ENCODE measurements at places on chromosomes 13 and 19.

GRCh38 chr19:48569814-48570213, 17.8 kb downstream of the SULT2B1 start:
- DNase-seq, result no peak

DNA sequence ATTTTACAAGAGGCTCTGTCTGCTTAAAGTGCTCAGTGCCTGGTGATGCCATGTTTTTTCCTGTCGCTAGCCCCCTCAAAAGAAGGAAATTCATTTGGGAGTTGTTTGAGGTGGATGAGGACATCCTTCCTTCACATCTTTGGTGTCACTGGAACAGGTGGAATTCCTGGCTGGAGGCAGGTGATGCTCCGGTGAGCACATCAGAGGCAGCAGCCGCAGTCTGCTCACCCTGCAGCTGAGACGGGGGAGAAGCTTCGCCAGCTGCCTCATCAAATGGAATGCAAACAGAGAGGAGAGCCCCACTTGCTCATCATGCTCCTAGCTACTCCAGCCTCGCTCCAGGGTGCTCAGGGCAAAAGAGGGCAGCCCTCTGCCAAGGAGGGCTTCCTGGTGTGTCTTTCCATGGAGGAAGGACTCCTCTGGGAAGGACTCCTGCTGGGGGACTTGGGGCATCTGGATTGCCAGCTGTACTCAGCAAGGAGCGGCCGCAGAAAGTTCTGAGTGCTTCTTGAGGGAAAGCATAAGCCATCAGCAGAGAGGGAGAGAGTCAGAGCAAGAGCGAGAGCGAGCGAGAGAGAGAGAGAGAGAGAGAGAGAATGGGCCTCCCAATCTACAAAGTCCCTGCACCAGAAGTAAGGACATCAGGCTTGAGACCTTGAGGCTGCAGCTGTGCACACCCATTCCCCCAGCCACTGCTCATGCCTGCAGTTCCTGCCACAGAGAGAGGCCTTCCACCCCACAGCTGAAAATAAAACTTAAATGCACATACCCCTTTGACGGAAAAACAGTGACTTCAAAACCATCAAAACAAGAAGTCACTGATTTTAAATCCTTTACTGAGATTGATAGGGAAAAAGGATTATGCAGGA, 74.3 kb upstream of the UBL3 start:
- no peak for DNase-seq

DNA sequence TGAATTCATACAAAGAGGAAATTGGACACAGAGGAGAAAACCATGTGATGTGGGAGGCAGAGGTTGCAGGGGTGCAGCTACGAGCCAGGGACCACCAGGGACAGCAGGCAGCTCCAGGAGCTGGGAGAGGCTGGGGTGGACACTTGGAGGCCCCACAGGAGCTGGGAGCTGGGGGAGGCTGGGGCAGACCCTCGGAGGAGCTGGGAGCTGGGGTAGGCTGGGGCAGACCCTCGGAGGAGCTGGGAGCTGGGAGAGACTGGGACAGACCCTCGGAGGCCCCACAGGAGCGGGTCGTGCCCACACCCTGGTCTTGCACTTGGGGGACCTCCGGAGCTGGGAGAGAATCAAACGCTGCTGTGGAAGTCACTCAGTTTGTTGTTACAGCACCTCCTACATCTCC, 141.7 kb downstream of the SOX1 start:
- no peak for DNase-seq

GRCh38 chr19:42115219-42115618, 17.0 kb downstream of the POU2F2 start:
- no peak for DNase-seq

DNA sequence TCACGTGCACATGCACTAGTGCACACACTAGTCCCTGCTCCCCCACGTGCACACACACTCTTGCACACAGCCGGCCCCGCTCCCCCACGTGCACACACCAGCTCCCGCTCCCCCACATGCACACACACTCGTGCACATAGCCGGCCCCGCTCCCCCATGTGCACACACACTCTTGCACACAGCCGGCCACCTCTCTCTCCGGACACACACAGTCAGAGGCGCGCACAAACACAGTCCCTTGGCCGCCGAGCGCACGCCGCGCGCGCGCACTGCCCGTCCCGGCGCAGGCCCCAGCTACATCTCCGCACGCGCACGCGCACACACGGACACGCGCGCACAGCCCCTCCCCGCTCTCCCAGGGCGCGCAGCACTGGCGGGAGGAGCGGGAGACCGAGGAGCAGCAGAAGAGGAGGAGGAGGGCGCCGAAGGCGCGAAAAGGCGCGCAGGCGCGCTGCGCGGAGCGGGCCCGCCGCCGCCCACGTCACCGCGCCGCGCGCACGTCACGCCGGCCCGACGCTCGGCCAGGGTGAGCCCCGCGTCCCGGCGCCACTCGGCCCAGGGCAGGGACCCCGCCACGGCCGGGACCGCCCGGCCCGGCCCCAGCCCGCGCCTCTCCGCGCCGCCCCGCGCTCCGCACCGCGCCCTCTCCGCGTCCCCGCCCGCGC, at the start of gene TFDP1:
TFDP1 (plus strand) TSS at position 549 of the 665 bp plus-strand sequence. CDS start 1,085 bp downstream, outside the sequence.
- peak; percentile 65 for DNase-seq

- no peak for DNase-seq
Measured at GRCh38 chr13:75181906-75182305, 300.1 kb downstream of the TBC1D4 start.

DNA sequence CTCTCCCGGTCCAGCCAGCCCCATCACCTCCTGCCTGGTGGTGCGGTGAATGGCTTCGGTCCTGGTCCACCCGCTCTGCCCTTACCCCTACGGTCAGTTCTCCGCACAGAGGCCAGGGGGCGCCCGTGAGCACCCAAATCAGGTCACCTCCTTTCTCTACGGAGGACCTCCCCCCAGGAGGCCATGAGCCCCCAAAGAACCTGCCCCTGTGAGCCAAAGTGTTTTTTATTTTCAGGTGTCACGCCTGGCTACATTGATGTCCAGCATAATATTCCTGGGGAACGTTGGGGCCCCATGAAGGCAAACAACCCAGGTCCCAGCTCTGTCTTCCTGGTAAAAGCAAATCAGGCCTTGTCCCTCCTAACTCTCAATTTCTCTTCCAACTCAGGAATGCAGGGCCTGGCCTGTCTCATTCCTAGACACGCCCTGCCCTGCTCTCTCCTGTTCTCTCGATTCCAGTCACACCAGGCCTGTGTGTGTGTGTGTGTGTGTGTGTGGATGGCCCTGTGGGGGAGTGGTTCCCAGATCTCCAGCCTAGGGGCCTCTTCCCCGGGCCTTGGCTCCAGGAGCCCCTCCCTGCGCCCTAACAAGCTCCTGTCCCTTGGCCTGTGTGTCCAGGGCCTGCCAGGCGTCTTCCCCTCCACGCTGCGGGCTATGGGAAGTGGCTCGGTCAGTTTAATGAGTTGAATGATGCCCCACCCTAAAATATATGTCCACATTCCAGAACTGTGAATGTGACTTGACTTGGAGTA, 9.7 kb upstream of the GIPC1 start:
- no peak for DNase-seq

Data from stimulated activated CD4-positive, alpha-beta T cell treated with anti-CD3 and anti-CD28 coated beads, Interleukin-15, amount 100 ng/mL, for 1 hour (primary cell).